ENCODE measurements at places on chromosomes 12 and 14.
A peak's percentile ranks its signal among the peaks of the same experiment; 100 is the strongest.

DNA sequence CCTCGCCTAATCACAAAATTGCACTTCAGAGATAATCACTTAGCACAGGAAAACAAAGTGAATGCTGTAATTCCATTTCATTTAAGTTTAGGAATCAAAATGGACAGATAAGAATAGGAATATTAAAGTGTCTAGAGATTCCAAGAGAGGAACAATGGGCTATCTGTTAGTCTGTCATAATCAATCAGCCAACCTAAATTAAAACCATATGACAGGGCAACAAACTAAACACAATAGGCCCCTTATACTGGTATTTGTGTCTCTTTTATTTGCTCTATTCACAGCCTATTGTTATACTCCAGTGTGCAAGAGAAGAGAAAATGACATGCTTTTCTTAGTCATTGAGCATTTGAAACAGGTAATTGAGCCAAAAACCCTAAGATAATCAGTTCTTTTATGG, 259.4 kb downstream of the PRKD1 start:
- DNase-seq = no peak

- DNase-seq = no peak
Measured at GRCh38 chr14:87133073-87133801, 859.7 kb downstream of the GALC start.

- no peak for DNase-seq
Measured at GRCh38 chr12:43154498-43155045, 397.4 kb downstream of the ADAMTS20 start.

DNA sequence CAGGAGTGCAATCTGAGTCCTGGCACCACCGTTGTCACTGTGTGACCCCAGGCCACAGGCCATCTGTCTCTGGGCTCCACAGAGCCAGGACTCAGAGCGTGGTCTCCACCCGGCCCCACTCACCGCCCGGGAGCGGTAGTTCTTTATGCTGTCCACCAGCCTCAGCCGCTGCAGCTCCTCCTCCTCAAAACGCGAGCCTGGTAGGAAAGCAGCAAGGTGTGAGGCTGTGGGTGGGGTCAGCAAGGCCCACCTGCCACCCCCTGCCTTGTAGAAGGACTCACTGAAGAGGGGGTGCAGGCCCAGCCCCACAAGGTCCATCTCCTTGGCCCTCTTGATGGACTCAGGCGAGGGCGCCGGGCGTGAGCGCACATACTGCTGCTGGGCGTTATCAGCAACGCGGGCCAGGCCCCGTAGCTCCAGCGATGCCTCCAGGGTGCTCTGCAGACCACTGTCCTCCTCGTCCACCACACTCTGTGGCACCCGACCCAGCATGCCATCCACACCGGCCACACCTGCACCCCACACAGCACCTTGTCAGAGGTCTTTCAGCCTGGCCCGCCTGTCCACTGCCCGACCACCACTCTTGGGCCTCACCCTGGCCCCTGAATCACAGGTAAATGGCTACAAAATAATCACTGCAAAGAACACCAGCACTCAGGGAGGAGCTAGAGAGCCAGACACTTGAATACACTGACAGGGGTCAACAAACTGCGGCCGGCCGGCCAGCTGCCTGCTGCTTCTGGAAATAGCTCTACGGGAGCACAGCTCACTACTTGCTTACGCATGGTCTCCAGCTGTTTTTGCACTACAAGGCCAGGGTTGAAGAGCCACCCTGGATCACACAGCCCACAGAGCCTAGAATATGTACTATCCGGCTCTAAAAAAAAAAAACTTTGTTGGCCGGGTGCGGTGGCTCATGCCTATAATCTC, 16.3 kb downstream of the CFAP73 start:
- peak; percentile 42 for DNase-seq

DNA sequence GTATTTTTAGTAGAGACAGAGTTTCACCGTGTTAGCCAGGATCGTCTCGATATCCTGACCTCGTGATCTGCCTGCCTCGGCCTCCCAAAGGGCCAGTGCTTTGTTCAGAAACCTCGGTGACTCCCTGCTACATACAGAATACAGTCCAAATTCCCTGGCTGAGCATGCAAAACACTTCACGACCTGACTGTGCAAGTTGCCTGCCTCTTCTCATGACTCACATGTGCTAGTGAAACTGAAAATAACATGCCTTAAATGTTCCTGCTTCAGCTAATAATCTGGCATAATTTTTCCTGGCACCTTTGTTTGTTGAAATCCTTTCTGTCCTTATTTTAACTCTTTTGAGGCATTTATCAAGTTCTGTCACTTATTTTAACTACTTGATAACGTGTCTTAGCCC, 8.2 kb downstream of the DMAC2L start:
- DNase-seq = no peak

DNA sequence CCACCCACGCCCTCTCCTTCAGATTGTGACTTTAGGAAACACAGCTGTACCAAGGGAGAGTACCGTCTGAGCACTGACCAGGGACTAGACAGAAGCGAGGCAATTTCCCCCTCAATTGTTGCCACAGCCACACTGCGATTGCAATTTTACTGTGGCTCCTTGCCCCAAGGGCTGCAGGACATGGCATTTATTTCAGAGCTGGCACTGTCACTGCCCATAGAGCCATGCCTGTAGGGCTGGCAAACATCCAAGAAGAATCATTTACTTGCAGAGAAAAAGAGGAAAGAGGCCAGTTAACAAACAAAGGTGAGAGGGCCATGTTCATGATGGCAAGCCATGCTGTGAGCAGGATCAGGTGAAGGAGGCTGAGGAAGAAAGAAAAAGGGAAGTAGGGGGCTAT, 129.6 kb downstream of the EMP1 start:
- no peak for DNase-seq

DNA sequence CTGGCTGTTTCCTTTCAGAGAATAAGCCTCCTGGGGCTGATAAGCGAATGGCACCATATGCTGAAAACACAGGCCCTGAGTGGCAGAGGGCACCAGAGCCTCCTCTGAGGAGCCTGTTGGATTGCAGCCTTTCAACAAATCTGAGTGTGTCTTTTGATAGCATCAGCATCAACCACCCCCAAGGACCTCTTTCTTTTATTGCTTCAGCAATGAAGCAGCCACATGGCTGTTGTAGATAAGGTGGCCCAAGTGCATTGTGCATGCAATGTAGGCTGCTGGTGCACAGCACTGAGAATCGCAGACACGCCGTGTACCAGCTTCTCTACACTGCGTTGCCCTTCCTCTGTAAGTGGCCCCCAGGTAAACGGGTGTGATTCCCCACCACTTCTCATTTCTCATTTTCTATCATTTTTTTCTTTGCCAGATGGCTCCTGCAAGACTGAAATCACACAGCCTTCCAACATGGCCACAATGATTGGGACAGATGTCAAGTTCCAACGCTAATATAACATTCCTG, 191.7 kb downstream of the DAD1 start:
- DNase-seq = no peak

DNA sequence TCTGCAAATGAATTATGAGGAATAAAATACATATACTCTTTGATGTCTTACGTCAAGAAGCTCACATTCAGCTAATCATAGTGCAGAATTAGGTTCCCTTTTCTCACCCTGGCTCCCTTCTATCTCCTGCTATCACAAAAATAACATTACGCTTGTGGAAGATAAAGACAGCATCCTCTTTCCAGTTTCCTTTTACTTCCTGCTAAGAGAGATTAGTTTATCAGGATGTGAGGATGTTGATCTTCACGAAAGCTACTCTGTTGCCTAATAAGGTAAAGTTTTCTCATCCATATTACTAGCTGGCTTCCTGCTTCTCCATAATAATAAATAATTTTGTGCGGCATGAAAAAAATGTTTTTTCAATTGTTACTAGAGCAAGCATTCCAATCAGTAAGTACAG, 217.7 kb upstream of the DCN start:
- no peak for DNase-seq

GRCh38 chr14:85934886-85935254, 404.9 kb downstream of the FLRT2 start:
- no peak for DNase-seq

GRCh38 chr14:74572726-74573301, 39.2 kb downstream of the LTBP2 start:
- DNase-seq = peak; percentile 66

DNA sequence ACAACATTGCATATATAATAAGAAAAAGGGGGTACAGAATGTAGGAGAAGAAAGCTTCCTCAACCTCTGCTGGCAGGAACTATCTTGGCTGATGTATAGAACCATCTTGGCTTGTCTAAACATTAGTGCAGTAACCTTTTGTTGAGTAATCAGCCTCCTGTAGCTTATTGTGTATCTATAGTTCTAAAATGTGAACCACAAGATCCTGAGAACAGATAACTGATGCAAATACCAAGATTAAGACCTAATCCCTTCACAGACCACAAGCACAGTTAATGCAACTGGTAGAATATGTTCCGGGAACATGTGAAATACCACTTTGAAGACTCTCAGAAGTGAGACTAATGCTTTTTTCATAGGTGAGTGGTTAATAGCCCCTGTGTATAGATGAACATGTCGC, 50.7 kb upstream of the KCNC2 start:
- no peak for DNase-seq

GRCh38 chr14:89014569-89014850, 190.1 kb downstream of the TTC8 start:
- DNase-seq = no peak

GRCh38 chr12:32105986-32106516, 596 bp upstream of the BICD1 start:
- no peak for DNase-seq

GRCh38 chr12:75366629-75367028, 24.3 kb upstream of the GLIPR1L2 start:
- no peak for DNase-seq

All from ELF-1 (cell line).